Aorta (tissue), 5 donors: ENCODE measurements at places on chromosomes 5 and 9. TPM values are rescaled to one million over a fixed set of nuclear protein-coding genes. Genes with fewer than 3 reads are reported as not detected.

Gene COQ4
- 14.7 TPM for total RNA-seq

Gene COL23A1
- 0.36 TPM for total RNA-seq

GRCh38 chr9:85056203-85056572, 386.7 kb downstream of the NTRK2 start:
- H3K4me1 ChIP-seq: no peaks in the 10 kb centered on the region
- no peak for DNase-seq
- H3K4me3 ChIP-seq: no peak overlapping the region
- H3K27me3 ChIP-seq: no peaks in the 10 kb centered on the region

GRCh38 chr9:95344735-95345325, 27.3 kb upstream of the FANCC start:
- no peak overlapping the region for H3K4me3 ChIP-seq
- DNase-seq: no peak
- H3K27me3 ChIP-seq: no peaks in the 10 kb centered on the region
- no peak overlapping the region for H3K27ac ChIP-seq

DNA sequence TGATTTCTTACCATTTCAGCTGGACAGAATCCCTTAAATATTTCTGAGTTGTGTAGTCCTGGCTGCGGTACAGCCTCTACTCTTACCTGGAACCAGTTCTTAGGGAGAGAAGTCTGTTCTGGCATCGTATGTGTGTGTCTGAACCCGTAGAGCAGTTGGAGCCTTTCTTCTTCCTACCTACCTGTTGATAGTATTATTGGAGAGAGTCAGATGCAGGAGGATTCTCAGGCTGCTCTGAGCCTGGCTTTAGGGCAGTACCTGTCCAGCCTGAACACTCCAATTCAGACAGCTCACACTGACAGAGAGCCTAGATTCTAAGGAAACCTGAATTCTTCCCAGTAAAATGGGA, 190.1 kb downstream of the CD180 start:
- H3K27me3 ChIP-seq: no peaks in the 10 kb centered on the region
- no peak overlapping the region for H3K27ac ChIP-seq
- no peaks in the 10 kb centered on the region for H3K36me3 ChIP-seq
- H3K4me3 ChIP-seq: peak overlapping the region; percentile 36

- no peak overlapping the region for H3K4me3 ChIP-seq
- no peak overlapping the region for H3K27ac ChIP-seq
- H3K36me3 ChIP-seq: no peaks in the 10 kb centered on the region
- no peaks in the 10 kb centered on the region for H3K27me3 ChIP-seq
- peak; percentile 98 for DNase-seq
Observed at GRCh38 chr5:142063878-142064331, 44.7 kb upstream of the NDFIP1 start.

DNA sequence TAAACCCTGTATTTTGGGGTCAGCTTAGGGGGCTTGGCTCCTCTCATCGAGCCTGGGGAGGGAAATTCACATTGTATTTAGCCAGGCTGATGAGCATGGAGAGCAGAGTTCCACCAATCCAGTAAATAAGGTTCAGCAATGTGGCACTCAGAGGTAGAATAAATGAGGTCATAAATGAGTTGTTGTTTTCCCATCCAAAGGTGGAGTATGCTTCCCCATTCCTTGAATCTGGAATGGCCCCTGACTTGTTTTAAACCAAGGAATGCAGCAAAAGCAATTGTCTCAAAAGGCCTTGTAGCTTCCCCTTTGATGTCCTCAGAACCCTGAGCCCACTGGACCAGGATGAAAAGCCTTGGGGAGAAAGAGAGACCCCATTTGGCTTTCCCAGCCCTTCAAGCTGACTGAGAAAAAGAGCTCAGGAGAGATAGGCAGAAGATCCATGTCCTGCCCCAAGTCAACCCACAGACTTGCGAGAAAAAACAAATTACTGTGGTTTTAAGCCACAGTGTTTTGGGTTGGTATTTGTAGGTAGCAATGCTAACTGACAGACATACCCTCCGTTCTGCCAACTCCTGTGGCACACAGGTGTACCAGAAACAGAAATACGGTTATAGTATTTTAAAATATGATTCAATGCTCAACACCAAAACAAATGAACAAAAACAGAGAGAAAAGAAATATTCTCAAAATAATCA, 566.0 kb upstream of the DMAC1 start:
- DNase-seq: no peak
- no peaks in the 10 kb centered on the region for H3K4me1 ChIP-seq
- H3K36me3 ChIP-seq: no peaks in the 10 kb centered on the region
- no peaks in the 10 kb centered on the region for H3K27me3 ChIP-seq
- H3K27ac ChIP-seq: no peak overlapping the region

DNA sequence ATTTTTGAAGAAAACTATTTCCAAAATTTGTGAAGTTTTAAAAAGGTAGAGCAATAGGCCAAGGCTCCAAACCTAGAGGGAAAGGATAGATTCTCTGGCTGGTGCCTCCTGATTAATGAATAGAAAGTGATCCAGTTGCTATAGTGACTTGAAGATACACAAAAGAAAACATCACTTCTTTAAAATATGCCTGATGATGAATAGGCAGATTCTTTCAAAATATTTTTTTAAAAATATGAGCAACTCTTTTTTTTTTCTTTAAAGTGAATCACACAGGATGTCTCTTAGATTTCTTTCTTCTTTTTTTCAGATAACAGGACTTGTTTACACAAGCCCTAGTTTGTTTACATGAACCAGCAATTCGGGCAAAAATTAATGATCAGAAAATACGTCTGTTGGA, 124.4 kb downstream of the RFK start:
- no peak for DNase-seq
- no peak overlapping the region for H3K4me3 ChIP-seq
- H3K27ac ChIP-seq: no peak overlapping the region
- H3K4me1 ChIP-seq: peaks cover 2% of the 10 kb centered on the region
- H3K36me3 ChIP-seq: no peaks in the 10 kb centered on the region

DNA sequence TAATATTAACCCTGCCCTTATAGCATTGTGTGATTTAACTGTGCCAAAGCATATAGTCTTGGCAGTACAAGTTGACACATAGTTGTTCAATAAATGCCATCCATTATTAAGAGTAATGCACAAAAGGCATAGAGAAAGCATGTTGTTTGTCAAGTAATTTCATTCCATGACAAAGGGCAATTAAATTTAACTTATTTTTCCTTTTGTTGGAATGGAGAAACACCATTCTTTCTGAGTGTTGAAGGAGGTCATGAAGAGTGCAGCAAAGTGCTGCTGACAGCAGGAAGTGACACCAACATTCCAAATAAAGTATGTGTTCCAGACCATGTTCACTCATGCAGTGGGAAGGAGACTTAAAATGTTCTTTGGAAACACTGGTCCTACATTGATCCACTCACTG, 29.1 kb downstream of the ANKDD1B start:
- H3K27ac ChIP-seq: no peak overlapping the region
- no peaks in the 10 kb centered on the region for H3K27me3 ChIP-seq
- H3K36me3 ChIP-seq: no peaks in the 10 kb centered on the region
- no peak for DNase-seq

- no peaks in the 10 kb centered on the region for H3K27me3 ChIP-seq
- no peaks in the 10 kb centered on the region for H3K36me3 ChIP-seq
- DNase-seq: no peak
- no peaks in the 10 kb centered on the region for H3K4me1 ChIP-seq
- H3K27ac ChIP-seq: no peak overlapping the region
Observed at GRCh38 chr5:65967288-65968066, 41.1 kb downstream of the ERBIN start.

DNA sequence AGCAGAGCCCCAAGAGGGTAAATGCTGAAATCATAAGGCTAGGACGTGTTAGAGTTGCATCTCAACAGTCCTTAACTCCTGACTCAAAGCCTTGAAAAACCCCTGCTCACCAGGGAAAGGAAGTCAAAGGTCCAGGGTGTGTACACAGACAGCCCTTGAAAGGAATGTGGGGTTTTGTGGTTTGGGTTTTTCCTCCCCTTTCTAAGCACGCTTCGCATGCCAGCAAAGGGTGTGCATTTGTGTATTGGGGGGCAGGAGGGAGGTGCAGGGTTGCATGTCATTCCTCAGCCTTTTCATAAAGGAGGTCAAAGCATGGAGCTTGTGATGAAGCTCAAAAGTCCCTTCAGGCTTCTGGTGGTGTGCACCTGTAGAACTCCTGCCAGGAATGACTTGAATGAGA, 17.3 kb upstream of the XPA start:
- no peaks in the 10 kb centered on the region for H3K27me3 ChIP-seq
- no peak for DNase-seq
- H3K4me3 ChIP-seq: no peak overlapping the region
- H3K36me3 ChIP-seq: no peaks in the 10 kb centered on the region

- no peak for DNase-seq
- no peak overlapping the region for H3K4me3 ChIP-seq
- H3K4me1 ChIP-seq: no peaks in the 10 kb centered on the region
- H3K27ac ChIP-seq: no peak overlapping the region
Observed at GRCh38 chr5:136808756-136809155, 443.4 kb upstream of the TRPC7 start.
